IMR-90 (cell line): ENCODE measurements at places on chromosomes 16 and 17. TPM values are rescaled to one million over a fixed set of nuclear protein-coding genes. Genes with fewer than 3 reads are reported as not detected.
A peak's percentile ranks its signal among the peaks of the same experiment; 100 is the strongest.

DNA sequence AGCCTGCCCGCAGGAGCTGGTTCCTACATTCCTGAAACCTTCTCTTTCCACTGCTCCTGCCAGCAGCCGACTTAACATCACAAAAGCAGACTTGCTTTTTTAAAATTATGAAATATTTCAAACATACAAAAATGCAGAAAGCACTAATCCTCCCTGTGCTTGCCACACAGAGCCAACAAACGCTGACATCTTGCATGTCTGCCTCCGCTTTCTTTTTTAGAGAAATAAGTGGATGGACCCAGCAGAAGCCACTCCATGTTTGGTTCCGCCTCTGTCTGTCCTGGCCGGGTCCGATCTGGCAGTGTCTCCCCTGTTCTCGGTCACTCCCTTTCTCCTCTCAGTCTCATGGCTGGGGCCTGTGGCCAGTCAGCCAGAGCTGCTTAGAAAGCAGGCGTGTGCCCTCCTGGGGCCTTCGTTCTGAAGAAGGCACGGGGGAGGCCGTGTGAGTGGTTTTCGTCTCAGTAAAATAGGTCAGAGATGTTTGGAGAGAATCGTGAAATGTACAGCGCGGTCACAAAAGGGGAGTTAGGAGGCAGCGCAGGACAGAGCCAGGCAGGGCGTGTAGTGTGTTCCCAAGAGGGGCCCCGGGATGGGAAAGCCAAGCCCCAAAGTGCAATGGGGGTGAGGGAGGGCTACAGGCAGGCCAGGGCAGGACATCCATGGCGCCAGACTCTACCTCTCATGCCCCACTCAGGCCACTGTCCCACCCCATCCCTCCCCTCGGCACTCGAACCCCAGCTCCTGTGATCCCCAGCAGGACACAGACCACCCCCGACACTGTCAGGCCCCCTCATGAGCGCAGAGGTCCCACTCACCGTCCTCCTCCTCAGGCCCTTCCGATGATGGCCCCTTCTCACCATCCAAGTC, 23.2 kb downstream of the MXRA7 start:
- no peak for DNase-seq
- H3K36me3 ChIP-seq, result peaks cover 38% of the 10 kb centered on the region
- no peaks in the 10 kb centered on the region for H3K27me3 ChIP-seq
- no peak overlapping the region for H3K4me3 ChIP-seq

- H3K27me3 ChIP-seq, result peaks cover 5% of the 10 kb centered on the region; the same call in 1 of the 2 replicates
- H3K36me3 ChIP-seq, result no peaks in the 10 kb centered on the region
- H3K4me3 ChIP-seq, result no peak overlapping the region
Observed at GRCh38 chr16:87535855-87536794, 43.3 kb upstream of the ZCCHC14 start.

DNA sequence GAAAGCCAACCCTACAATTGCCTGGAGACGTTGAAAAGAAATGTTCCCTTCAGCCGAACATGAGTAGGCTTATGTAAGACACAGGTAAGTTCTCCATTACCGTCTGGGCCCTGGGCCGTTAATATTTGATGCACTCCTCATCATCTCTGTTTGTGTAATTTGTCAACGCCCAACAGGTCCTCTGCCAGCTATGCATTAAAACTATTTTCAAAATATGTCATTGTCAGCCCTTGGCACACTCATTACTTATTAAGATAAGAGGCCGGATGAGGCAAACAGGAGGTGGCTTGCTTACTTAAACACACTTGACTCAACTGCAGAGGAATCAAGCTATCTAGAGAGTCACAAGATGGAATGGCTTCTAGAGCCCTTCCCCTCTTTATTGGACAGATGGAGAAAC, 544.9 kb downstream of the TOX3 start:
- H3K4me3 ChIP-seq, result no peak overlapping the region
- no peaks in the 10 kb centered on the region for H3K4me1 ChIP-seq
- no peak for DNase-seq
- H3K27me3 ChIP-seq, result no peaks in the 10 kb centered on the region; the same call in 1 of the 2 replicates

The TBC1D3I gene
- total RNA-seq, result not detected in 2 replicates

DNA sequence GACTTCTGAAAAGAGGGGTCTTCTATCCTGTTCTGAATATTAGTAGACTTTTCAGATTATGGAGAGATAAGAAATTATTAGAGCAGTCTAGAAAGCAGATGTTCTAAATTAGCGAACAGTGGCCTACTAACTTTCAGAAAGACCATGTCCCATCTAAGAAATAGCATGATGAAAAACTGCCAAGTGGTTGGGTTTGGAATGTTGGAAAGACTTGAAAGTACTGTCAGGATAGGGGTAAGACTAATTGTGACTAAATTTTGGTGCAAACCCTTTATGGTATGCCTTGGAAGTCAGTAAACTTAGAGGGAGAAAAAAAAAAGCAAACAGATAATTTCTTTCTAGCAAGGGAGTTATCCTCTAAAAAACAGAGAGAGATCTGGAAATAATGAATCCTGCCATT, 41.1 kb downstream of the TANGO6 start:
- DNase-seq, result no peak
- no peak overlapping the region for H3K4me3 ChIP-seq
- H3K27ac ChIP-seq, result no peak overlapping the region
- no peaks in the 10 kb centered on the region for H3K27me3 ChIP-seq

The GUCY2D gene
- total RNA-seq, result not detected in 2 replicates

DNA sequence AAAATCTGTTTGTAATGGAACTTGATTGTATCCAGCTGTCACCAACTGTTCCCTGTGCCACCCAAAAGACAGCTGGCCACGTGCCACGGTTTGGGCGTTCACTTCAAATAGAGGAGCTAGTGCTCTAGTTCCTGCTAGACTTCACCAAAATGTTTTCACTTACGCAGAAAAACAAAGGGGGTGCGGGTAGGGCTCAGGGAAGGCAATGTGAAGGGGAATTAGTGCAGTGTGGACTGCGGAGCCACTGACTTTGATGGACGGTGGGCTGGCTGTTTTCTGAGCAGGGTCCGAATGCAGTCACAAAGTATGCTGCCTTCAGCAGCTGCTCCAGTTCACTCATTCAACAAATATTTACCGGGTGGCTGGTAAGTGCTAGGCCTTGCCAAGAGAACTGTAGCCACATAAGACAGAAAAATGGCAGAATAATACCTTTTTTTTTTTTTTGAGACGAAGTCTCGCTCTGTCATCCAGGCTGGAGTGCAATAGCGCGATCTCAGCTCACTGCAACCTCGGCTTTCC, 7.6 kb upstream of the CYTH1 start:
- H3K27ac ChIP-seq, result peak overlapping the region; percentile 74; the same call in 1 of the 2 replicates
- peak; percentile 89 for DNase-seq

GRCh38 chr17:41976142-41976768, 9.7 kb downstream of the CNP start:
- no peaks in the 10 kb centered on the region for H3K27me3 ChIP-seq
- H3K4me3 ChIP-seq, result no peak overlapping the region
- DNase-seq, result no peak

The SNX20 gene
- not detected in 2 replicates for total RNA-seq

GRCh38 chr16:720447-720989, 428 bp upstream of the ANTKMT start:
- DNase-seq, result peak; percentile 70
- peak overlapping the region; percentile 75 for H3K27ac ChIP-seq
- H3K27me3 ChIP-seq, result no peaks in the 10 kb centered on the region
- peaks cover 17% of the 10 kb centered on the region for H3K4me1 ChIP-seq

GRCh38 chr17:44795421-44795820, 34.7 kb downstream of the GJC1 start:
- peak overlapping the region; percentile 78 for H3K27ac ChIP-seq
- no peak overlapping the region for H3K4me3 ChIP-seq
- no peak for DNase-seq
- no peaks in the 10 kb centered on the region for H3K27me3 ChIP-seq
- H3K4me1 ChIP-seq, result peaks cover 26% of the 10 kb centered on the region

- no peak overlapping the region for H3K27ac ChIP-seq
- peaks cover 79% of the 10 kb centered on the region for H3K27me3 ChIP-seq
- no peaks in the 10 kb centered on the region for H3K4me1 ChIP-seq
- no peaks in the 10 kb centered on the region for H3K36me3 ChIP-seq
Observed at GRCh38 chr17:49952209-49952911, 16.6 kb upstream of the DLX4 start.

The KRT28 gene
- total RNA-seq, result not detected in 2 replicates

The AXIN2 gene
- total RNA-seq, result 1.8 and 1.9 TPM in 2 replicates

The ZNF423 gene
- total RNA-seq, result under 0.01 TPM in 2 replicates

DNA sequence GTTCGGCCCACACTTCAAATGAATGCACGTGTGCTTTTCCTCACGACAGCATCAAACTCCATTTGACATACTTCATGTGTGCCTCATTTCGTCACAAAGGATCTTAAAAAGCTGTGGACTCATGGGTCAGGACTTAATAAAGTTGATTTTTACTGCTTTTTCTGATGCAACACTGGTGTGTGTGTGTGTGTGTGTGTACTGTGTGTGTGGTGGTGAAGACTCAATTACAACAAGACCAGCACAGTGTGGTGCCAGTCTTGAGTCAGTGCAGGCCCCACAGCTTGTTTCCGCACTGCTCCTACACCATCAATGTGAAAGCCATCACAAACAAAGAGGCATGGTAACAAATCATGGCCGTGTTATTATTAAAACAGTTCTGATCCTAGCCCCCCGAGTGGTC, 17.7 kb downstream of the CDIP1 start:
- no peaks in the 10 kb centered on the region for H3K27me3 ChIP-seq
- H3K27ac ChIP-seq, result no peak overlapping the region
- H3K36me3 ChIP-seq, result no peaks in the 10 kb centered on the region
- peaks cover 7% of the 10 kb centered on the region for H3K4me1 ChIP-seq

DNA sequence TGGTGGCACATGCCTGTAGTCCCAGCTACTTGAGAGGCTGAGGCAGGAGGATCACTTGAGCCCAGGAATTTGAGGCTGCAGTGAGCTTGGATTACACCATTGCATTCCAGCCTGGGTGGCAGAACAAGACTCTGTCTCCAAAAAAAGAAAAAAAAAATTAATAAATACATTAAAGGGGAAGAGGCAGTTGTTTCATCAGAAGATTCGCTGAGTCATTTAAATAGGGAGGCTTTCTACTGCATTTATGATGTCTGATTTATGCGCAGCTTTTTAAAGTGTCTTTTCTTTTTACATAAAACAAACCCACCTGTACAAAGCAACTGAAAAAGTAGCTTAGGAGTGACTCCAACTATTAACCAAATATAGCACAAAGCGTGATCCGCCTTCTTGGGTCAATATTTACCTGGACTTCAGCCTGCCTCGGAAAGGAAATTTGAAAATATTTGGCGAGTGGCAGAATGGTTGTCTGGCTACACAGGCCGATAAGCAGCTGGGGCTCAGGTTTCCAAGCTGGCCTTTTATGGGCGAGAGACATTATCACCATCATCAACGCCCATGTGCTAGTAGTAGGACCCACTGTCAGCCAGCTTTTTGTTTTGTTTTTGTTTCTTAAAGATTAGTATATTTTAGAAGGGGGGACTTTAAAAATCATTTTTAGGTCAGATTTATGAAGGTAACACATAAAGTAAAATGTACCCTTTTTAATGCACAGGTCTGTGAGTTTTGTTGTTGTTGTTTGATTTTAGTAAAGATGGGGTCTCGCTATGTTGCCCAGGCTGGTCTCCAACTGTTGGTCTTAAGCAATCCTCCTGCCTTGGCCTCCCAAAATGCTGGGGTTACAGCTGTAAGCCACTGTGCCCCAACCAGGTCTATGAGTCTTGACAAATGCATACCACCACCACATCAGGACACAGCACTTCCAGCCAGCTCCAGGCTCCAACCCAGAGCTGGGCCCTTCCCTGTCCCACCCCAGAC, 42.5 kb upstream of the RASD1 start:
- peaks cover 8% of the 10 kb centered on the region; the same call in 1 of the 2 replicates for H3K4me1 ChIP-seq
- no peak overlapping the region for H3K27ac ChIP-seq
- no peak overlapping the region for H3K4me3 ChIP-seq

The PRDM7 gene
- not detected in 2 replicates for total RNA-seq

DNA sequence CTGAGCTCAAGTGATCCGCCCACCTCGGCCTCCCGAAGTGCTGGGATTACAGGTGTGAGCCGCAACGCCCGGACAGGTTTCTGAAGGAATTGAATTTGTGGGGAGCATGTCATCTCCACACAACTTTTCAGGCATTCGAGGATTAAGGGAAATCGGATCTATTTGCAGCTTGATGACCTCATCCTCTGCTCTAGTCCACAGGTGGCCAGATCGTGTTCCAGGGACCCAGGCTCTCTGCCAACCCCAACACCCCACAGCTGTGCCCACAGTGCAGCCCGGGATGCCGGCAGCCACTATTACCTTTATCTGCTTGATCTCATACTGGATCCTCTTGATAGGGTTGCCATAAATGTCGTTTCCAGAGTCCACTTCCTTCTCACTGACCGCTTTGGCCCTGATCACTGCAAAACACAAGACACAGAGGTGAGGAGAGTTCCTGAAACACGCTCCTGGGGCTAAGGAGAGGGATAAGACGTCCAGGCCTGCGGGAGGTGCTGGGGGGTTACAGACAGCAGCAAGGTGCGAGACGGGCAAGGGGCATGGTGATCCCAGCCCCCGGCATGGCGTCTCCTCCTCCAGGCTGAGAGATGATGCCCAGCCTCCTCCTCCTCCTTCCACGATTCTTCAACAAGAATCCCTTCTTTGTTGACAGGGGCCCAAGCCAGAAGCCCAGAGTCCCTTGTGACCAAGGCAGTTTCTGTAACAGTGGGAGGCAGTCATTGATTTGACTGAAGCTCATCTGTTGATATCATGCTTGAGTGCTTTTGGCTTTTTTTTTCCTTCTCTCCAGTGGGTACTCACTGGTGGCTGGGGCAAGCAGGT, 29.3 kb downstream of the CEP295NL start:
- H3K27ac ChIP-seq, result no peak overlapping the region
- peaks cover 42% of the 10 kb centered on the region for H3K36me3 ChIP-seq
- H3K4me3 ChIP-seq, result no peak overlapping the region
- peak; percentile 79 for DNase-seq

DNA sequence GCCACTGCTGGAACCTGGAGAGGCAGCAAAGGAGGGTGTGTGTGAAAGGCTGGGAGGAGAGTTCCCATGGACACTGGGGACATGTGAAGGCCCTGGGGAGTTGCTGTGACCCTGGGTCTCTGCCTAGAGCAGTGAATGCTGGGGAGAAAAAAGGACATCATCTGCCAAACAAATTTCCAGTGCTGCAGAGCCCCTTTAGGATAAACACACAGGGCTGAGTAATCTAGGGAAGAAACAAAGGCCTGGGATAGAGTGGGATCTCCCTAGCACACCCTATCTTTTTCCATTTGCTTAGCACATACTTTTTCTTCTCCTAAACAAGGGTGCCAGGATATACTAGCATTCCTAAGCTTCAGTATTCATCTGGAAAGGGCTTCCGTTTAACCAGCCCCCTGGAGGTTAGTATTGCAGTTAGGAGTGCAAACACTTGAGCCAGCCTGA, 3.3 kb upstream of the HIGD1B start:
- peaks cover 13% of the 10 kb centered on the region for H3K4me1 ChIP-seq
- H3K27ac ChIP-seq, result peak overlapping the region; percentile 67; the same call in 1 of the 2 replicates
- DNase-seq, result peak; percentile 70
- H3K27me3 ChIP-seq, result no peaks in the 10 kb centered on the region

DNA sequence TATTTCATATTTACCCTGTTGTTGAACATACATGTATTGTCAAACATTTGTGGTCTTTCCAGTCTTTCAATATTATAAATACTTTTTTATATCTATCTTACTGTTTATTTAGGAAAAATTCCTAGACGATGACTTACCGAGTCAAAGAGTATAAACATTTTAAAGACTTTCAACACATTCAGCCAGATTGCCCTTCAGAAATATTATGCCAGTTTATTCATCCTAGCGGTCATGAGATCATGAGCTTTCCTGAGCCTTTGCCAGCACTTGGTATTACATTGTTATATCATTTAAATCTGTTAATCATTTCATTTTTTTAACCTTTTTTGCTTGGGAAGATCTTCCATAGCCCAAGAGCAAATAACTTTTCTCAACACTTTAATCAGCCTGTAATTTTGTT, 197.4 kb downstream of the SPECC1 start:
- peaks cover 23% of the 10 kb centered on the region for H3K4me1 ChIP-seq
- DNase-seq, result peak; percentile 83
- H3K27me3 ChIP-seq, result no peaks in the 10 kb centered on the region
- H3K27ac ChIP-seq, result no peak overlapping the region; the same call in 1 of the 2 replicates
- no peak overlapping the region for H3K4me3 ChIP-seq

The TBC1D16 gene
- 14.4 and 16.7 TPM in 2 replicates for total RNA-seq
